Panc1 (cell line): ENCODE measurements at places on chromosomes 1 and 21.
A peak's percentile ranks its signal among the peaks of the same experiment; 100 is the strongest.

DNA sequence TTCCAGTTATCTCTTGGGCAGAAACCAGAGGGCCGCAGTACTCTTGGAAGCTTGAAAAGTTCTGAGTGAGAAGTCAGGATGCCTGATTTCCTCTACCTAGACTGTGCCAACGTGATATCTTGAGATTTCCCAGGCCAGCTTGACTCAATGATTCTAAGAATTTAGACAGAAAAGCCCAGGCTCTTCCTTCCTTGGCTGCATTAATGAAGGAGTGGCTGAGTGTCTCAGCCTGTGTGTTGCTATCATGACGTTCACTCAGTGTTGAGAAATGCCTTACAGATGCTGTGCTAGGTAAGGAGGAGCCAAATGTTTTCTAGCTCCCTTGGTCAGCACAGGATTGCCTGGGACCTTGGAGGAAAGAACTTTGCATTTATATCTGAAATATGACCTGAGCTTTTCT is 454.1 kb upstream of the USP24 start:
- DNase-seq = no peak

DNA sequence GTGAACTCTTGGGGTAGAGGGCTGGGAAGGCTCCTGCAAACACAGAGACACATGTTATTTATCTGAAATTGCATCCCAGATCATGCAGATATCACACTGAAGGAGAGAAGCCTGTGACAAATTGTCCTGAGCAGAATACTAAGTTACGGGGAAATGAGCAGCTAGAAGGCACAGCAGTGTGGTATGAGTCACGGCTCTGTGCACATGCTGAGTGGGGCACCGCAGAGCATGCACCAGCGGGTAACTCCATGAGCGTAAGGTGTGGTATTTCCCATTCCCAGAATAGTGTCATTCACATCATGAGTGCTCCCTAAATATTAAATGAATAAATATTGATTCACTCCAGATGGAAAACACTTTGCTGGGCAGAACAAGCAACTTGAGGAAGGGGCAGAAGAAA is 21.3 kb upstream of the FCRL2 start:
- no peak for DNase-seq

DNA sequence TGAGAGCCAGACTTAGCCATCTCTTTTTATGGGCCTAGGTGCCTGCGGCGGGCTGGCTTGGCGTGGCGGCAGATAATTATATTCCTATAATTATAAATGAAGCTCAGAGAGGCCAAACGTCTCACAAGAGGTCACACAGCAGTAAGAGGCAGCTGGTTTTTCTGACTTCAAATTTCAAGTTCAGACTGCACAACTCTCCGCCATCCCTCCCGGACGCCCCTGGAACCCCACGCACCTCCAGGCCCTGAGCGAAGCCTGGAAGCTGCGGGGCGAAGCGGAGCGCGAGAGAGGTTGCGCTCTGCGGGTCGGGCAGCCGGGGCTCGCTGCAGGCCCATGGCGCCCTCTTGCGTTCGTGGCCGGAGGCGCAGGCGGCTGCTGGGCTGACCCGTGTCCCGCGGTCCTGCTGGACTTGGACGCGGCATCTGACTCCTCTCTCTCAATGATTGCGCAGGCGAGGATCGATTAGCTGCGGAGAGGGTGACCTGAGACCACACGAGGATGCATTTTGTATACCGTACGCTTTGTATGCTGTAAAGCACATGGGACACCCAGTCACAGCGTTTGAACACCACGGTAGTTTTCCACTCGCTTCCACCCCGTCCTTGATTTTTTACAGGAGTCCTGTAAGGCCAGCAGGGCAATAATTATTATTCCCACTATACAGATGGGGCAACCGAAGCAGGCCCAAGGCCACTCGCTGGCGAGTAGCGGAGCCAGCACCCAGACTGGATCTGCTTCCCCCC is 272.7 kb downstream of the FOXD2 start:
- DNase-seq = peak; percentile 33

- DNase-seq = no peak
Observed at GRCh38 chr1:25977801-25978200, 20.1 kb downstream of the PAFAH2 start.

DNA sequence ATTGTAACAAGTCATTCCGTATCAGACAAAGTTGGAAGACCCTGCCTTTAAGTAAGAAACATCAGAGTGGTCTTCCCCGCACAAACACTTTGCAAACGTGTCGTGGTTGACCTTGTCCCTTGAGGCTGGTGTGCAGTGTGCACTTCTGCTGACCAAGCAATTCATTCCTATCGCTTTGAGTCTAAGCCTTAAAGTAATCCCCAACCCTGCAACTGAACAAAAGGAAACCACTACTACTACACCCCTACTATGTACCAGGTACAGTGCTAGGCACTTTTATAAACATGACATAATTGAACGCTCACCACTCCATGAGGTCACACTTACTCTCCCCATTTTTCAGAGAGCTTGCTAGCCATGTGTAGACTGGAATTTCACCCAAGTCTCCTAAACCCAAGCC is 10.6 kb downstream of the ITPKB start:
- no peak for DNase-seq

GRCh38 chr1:24374891-24375786 is 38.4 kb downstream of the STPG1 start:
- peak; percentile 57 for DNase-seq

DNA sequence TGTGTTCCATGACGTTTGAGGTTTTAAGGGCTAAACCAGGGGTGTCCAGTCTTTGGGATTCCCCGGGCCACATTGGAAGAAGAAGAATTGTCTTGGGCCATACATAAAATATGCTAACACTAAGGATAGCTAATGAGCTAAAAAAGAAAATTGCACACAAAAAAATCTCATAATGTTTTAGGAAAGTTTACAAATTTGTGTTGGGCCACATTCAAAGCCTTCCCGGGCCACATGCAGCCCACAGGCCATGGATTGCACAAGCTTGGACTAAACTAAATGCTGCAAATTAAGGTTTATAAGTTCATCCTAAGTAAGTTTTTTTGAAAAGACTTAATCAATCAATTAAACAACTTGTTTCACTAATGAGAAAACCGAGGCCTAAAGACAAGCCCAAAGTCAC is 21.9 kb downstream of the NIBAN1 start:
- DNase-seq = no peak

GRCh38 chr1:226454349-226454748 is 46.5 kb upstream of the PARP1 start:
- no peak for DNase-seq

DNA sequence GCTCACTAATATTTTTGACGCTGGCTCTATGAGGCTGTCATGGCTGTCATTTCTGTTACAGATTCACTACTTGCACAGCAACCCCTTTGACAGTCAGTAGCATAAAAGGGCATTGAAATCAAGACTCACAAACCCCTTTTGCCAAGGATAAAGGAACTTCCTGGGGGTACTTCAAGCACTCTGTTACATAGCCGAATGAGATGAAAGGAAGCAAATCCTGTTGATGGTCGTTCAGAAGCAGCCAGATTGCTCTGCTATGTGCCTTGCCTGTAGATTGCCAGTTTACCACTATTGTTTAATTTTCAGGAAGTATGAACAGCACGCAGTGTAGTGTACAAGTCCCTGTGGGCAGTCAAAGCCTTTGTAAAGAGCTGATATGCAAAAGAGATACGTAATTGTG is 296.2 kb downstream of the LRRIQ3 start:
- DNase-seq = no peak

DNA sequence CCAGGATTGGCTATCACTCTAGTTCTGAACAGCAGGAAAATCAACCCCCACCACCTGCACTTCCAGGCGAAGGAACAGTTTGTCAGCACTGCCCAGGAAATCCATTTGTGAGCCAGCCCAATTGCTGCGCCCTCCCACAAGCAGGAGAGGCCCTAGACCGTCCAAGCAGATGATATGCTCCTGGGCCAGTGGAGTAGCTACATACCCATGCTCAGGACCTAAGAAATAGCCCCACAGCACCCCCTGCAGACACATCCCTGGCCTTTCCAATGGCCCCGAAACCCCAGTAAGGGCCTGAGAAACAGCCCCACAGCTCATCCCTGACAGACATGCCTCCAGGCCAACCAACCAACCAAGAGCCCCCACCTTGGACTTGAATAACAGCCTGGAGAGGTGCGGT is 111.5 kb upstream of the ZC3H11B start:
- no peak for DNase-seq

GRCh38 chr1:54965624-54966340 is 14.6 kb upstream of the TMEM61 start:
- DNase-seq = no peak

DNA sequence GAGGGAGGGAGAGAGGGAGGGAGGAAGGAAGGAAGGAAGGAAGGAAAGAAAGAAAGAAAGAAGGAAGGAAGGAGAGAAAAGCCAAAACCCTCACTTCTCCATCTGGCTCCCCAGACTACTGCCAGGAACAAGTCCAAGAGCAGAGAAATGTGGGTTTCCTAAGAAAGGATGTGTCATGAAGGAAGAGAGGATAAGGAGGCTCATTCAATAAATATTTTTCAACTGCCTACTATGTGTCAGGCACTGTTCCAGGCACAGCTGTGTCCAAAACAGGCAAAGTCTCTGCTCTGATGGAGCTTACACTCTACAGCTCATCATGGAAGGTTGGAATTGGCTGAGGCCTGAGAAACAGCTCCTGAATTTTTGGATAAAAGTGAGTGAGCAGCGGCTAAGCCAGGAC is 42.6 kb upstream of the ATP2B4 start:
- no peak for DNase-seq

- no peak for DNase-seq
Observed at GRCh38 chr1:112956544-112957132, 642 bp upstream of the SLC16A1 start.

DNA sequence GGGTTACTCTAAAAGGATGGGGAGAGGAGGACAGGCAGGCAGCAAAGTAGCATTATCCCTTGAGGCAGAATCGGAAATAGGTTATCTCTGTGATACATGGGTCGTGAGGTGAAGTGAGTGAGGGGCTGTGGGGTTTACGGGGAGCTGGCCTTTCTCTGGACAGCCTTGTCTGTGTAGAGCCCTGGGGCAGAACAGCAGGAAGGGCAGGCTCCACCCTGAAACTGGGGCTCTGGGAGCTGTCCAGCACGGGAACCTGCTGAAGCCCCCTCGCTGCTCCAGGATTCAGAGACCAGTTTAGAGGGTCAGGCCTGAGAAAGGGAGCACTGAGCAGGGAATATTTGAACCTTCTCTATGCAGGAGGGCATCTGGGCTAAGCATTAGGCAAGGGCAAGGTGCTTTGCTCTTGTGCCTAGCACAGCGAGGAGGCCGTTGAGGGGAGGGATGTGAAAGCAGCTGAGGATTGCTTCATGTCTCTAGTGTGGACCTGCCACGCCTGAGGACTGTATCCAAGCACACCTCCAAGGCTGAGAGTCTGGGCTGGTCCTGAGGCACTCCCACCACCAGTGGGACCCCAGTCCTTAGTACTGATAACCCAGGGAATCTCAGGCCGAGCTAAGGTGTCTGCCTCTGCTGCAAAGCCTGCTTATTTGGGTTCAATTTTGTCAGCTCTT is 55.8 kb downstream of the NAV1 start:
- DNase-seq = no peak

GRCh38 chr1:228646717-228647522 is 88.4 kb upstream of the RHOU start:
- DNase-seq = peak; percentile 47

DNA sequence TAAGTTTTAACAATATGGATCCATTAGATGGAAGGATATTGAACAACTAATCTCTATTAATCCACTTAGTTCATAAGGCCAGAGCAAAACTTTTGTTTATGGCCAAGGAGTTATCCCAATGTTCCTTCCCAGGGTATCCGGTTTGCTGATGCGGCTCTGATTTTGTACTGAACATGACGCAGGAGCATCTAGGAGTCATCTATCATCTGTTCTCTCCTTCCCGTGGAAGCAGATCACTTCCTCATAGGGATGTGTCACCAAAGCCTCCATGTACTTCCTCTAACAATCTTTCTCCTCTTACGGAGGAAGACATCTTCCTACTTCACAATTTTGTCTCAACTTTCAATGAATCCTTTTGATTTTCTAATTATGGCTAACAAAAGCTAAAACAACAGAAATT is 206.6 kb downstream of the APP start:
- DNase-seq = no peak

- no peak for DNase-seq
Observed at GRCh38 chr1:225835856-225836255, 25.9 kb downstream of the EPHX1 start.

DNA sequence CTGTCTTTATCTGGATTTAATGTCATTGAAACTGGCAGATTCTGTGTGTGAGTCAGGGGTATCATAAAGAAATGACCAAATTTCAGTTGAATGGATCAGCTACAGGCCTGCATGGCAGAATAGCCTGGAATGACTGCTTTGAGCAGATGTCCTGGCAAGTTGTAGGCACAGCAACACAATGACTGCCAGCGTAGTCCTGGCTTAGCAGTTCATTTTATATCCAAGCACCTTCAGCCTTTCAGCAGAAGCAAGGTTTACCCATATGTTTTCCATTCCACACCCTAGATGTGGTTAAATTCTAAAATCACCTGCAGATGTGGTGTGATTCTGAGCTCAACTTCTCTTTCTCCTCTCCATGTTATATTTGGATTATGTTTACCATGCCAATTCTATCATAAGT is 22.3 kb upstream of the PTGFR start:
- no peak for DNase-seq

DNA sequence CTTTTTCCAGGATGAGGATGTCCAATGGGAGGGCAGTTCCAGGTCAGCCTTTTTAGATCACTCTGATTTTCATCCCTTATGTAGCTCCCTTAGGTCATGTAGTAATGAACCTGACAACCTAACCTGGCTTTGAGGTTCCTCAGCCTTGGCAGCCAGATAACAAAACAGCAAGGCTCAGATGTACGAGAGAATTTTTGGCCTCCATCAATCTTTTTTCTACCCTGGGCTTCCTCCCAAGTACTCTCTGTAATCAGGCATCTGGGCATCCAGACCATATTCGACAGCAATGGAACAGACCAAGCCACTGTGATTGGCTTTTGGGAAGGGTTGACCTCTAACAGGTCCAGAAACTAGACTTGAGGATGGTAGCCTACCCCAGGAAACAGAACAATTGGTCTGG is 38.6 kb downstream of the KCNH1 start:
- no peak for DNase-seq

GRCh38 chr1:40174788-40175187 is 13.6 kb downstream of the RLF start:
- DNase-seq = no peak
